ENCODE measurements at places on chromosomes 4 and X. TPM values are rescaled to one million over a fixed set of nuclear protein-coding genes. Genes with fewer than 3 reads are reported as not detected.

The PABPC1L2B gene
- polyA plus RNA-seq, result not detected

The PRMT9 gene
- polyA plus RNA-seq, result 3.3 TPM

The PRAF2 gene
- 41.4 TPM for polyA plus RNA-seq

The NPY2R gene
- not detected for polyA plus RNA-seq

The USP17L11 gene
- not detected for polyA plus RNA-seq

The NALF2 gene
- not detected for polyA plus RNA-seq

The WDR17 gene
- 0.10 TPM for polyA plus RNA-seq

The FHIP1A gene
- polyA plus RNA-seq, result 0.49 TPM

DNA sequence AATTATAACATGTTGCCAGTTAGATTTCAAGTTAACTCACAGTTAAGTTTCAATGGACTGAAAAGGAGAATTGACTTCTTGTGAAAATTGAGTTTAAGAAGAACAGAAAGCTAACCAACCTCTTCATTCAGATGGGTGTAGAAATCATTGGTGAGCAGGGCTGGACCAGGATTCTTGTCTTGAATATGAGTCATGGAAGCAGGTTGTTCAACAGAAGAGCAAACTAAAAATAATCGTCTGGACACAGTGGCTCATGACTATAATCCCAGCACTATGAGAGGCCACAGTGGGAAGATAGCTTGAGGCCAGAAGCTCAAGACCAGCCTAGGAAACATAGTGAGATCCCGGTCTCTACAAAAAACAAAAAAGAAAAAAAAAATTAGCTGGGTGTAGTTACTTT is 98.2 kb downstream of the ARSJ start:
- DNase-seq, result no peak

DNA sequence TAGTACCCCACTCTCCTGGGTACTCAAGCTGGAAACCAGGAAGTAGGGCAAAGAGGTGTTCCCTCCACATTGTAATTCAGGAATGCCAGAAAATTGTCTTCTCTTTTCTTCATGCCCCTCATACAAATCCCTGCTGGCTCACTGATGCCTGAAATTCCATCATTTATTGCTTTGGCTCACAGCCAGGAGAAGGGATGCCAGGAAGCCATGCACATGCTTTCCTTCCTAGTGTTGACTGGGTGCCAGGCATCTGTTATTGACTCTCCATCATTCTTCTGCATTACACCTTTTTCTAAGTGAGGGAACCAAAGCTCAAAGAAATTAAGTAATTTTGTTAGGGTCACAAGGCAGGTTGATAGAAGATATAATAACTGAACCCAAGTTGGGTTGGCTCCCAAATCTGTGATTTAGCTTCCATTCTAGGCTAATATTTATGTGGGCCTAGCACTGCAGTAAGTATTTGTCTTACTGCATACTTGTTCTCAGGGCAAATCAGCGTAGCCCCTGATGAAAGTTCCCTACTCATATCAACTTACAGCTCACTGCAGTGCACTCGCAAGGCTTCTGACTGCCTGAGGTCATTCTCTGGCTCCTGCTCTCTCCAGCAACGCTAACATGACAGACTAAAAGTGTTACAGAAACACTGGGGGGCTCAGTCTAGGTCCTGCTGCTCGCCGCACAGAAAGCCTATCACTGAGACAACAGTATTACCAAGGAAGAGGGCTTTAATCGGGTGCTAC is 89.0 kb downstream of the TRAPPC11 start:
- DNase-seq, result no peak

DNA sequence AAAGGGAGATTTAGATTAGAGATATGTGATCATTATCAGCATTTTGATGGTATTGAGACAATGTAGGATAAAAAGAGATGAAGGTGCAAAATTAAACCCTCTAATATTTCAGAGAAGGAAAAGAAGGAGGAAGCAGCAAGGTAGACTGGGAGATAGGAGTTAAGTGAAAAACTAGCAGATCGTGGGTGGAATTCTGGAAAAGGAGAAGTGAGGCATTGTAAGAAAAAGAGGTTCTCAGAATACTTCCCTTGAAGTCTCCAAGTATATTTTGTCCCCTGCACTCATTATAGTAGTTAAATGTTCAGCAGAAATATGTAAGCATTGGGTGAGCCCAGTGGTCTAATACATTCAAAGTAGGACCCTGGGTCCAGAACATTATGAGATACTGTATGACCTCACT is 30.3 kb downstream of the COPS4 start:
- no peak for DNase-seq

DNA sequence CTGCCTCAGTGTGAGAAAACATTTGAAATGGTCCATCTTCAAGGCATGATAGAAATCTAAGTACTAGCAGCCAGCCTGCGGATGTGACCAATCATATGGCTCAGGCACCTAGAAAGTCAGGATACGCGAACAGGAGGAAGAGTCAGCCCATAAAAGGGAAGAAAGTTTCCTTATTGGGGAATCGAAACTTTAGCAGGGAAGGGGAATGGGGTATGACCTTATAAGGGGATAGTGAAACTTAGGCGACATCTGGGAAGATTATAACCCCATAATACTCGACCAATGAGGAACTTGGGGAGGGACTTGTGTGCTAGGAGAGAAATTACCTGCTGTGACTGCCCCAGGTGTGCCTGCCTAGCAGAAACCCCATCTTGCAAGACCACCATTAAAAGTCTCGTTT is 26.2 kb upstream of the PYURF start:
- no peak for DNase-seq

DNA sequence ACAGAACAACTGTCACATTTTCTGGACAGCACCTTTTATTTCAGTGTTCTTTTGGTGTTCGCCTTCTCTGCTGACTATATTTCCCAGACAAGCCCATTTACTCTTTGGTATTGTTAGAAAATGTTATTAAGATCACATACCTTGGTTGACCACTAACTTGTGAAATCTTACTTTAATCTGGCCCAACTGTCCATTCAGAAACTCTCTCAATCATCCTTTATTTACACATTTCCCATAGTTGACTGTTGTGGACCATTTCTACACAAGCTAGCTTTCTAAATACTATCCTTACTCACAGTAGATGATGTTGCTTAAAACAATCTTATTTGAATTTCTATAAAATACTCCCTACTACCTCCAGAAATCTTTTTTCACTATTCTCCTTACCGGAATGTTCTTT is 64.7 kb downstream of the QRFPR start:
- no peak for DNase-seq

DNA sequence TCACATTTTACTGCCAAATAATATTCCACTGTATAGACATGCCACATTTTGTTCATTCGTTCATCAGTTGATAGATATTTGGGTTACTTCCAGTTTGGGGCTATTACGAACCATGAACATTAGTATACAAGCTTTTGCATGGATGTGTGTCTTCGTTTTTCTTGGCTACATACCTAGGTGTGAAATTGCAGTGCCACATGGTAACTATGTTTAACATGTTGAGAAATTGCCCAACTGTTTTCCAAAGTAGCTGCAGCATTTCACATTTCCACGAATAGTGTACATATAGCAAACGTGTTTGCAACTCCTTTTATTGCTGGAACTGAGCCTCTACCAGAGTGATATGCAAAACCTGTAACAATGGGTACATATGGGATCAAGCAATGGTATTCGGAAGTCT is 221.5 kb downstream of the VEGFC start:
- DNase-seq, result no peak

DNA sequence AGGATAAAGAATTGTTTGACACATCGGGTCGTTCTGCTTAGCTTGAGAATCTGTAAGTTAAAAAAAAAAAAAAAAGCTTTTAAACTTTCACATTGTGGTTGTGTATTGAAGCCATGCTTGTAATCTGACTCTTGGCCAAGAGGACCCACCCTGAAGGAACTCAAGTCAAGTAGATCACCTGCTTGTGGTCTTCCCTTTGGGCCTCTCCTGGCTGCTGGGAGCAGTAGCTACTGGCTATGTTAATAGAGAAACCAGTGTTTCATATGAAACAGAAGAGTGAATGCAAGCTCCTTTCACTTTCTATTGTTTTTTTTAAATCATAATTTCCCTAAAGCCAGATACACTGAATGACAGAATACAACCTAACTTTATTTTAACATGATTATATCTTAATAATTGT is 402.4 kb upstream of the NDST4 start:
- DNase-seq, result no peak

DNA sequence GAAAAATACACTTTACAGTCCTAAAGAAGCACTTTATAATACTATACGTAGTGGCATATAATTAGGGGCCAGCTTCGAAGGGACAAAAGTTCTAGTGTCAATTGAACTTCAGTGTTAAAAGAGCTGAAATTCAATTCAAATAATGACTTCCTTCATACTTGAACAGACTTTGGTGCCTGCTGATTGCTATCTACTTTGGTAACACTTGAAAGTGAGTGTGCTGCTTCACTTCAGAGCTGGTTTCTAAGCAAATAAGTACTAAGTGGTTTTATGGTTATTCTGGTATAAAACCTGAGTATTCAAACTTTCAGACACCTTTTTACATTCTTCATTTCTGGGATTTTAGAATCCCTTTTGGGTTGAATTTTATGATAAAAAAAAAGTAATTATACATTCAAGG is 107.0 kb downstream of the SLC4A4 start:
- no peak for DNase-seq

DNA sequence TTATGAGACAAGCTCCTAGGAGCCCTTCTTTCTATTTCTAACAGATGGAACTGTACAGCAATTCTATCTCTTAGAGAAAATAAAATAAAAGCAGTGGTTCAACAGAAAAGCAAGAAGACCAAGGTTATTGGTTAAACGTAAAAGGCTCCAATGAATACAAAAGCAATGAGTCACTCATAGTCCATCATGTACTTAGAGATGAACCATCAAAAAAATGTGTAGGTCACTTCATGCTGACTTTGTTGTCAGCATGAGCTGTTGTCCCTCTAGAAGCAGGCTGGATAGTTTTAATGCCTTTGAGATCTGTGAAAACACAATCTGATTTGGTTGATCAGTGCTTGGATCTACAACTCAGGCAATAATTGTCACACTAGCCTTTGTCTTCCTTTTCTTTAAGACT is 378.6 kb upstream of the ANXA10 start:
- DNase-seq, result no peak

DNA sequence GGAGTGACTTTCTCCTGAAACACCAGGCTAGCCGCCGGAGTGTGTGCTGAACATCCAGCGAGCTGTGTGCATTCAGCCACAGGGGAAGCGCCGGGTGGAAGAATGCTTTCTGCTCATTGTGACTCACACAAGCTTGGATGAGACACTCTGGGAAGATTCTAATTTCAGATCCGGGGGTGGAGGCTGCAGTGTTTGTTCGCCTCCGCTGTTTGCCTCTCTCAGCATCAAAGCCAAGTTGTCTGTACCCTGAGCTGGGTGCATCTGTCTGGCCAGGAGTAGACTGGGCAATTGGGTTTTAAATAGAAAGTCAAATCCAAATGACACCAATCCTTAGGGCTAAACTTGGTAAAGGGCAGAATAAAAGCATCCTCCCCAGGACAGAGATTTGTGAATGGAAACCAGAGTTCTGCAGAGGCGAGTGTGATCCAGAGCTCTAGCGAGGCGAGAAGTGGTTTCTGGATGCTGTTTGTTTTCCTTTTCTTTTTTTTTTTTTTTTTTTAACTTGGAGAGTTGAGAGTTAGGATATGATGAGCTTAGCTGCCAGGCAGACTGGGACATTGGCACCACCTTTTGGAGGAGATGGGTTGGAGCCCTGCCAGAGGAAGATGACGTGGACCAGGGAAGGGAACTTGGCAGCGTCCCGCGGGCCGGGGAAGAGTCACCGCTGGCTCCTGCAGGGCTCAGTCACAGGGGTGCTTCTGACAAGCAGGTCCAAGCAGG is 196.0 kb upstream of the PSAPL1 start:
- peak; percentile 47 for DNase-seq

DNA sequence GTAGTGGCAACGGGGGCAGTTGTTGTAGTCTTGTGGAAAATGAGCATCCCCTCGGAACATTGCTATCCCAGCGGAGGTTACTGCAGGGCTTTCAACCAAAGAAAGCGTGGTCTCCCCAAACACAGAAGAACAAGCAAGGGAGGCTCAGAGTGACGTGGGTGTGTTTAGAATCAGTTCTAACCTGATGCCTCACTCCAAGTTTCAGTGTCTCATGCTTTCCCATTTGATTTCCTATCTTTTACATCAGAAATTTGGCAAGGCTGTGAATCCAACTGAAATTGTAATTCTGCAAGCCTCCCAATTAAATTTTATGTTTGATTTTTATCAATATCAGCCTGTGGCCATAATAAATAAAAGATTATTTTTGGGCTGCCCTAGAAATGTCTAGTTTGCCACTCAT is 156.1 kb upstream of the LNX1 start:
- no peak for DNase-seq

GRCh38 chrX:48940404-48940955 is 16.9 kb downstream of the OTUD5 start:
- DNase-seq, result no peak

DNA sequence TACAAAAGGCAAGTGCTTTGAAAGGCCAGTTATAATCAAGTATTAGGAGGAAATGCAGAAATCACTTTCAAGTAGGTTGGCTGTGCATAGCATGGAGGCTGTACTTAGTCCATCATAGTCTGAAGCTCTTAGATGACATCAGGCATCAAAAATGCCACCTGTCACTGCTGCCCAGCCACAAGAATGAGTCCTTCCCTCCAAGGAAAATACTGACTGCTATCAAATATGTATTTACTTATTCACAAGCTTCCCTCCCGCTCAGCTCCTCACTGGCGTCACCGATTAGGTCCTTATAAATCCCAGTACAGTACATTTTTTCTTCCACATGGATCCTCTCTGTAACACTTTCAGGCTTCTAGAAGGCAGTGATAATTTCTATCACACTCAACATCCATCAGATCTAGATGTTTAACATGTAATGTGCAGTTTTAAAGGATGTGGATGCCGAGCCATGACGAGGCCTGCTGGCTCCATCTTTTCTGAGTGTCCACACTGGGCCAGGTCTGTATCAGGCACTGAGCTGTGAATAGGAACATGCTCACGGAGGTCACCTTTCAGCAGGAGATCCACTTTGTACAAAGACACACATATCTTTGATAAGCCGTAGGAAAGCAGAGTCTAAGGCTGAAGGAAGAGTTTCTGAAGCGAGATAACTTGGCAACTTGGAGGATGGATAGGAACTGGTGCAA is 121.9 kb downstream of the PALLD start:
- no peak for DNase-seq

DNA sequence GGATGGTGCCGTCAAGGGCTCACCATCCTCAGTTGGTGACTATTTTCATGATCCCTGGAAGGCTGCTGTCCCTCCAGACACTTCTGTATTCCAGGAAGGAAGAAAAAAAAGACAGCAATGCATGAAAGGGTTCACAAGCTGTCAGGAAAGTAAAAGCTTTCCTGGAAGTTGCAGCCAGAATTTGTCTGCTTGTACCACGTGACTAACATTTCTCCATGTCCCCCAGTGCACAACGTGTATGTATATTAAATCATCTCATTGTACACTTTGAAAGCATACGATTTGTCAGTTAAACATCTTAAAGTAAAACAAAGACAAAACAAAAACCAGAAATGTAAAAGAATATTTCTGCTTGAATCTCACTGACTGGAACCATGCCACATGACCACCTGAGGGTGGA is 127.4 kb upstream of the CLNK start:
- DNase-seq, result no peak

DNA sequence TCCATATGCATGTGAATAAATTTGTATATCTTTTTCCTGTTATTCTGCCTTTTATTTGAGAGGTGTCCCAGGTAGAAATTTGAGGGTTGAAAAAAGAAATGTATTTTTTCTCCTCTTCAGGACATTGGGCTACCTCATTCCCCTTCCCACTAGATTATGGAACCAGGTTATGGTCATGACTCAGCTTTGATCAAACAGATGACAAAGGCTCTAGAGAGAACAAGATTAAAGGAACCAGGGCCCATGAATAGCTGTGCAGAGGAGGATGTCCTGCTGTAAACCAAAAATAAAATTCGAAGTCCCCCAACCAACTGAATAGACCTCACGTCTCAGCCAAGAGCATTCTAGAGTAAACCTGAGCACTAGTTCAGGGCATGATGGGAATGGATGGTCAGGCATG is 313.2 kb downstream of the RAPGEF2 start:
- DNase-seq, result no peak

Measured in BJ (cell line).